ENCODE measurements at places on chromosomes 5 and 9.

GRCh38 chr5:172943283-172943841 is 15.9 kb upstream of the RPL26L1 start:
- peak; percentile 61 for DNase-seq

- no peak for DNase-seq
Observed at GRCh38 chr9:14398473-14398872, 84.5 kb upstream of the NFIB start.

DNA sequence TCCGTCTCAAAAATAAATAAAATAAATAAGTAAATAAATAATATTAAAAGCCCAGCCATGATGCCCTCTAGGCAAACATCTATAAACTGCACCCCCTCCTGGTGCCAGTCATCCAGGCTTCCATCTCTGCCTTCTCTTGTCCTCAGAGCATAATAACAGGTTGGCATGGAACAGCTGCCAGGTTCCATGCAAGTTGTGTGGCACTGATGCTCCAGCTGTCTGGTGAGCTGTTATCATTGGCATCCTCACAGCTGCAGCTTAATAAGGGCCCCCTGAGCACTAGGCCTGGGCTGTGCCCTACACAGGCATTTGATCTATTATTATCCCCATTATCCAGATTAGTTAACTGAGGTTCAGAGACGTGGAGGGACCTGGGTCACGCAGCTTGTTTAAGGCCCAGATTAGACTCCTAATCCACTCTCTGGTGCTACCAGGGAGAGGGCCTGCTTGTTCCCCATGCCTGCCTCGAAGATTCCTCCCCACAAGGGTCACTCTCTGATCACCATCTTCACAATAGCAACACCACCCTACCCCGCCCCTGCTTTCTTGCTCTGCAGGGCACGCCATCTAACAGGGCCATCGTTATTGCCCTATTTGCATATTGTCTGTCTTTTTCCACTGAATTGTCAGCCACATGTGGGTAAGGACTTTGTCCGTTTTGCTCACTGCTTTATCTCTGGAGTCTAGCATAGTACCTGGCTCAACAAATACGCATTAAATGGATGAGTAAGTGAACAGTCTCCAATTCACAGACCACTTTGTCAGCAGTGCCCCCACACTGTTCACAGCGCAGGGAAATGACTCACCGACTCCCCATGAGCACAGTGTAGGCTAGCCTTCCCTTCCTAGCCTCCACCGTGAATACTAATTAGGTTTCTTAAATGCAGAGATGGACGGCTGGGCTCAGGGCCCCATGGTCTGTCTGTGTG is 1.5 kb upstream of the DNM1 start:
- no peak for DNase-seq

- DNase-seq, result no peak
Observed at GRCh38 chr5:92051741-92052140, 668.6 kb upstream of the ARRDC3 start.

- DNase-seq, result no peak
Observed at GRCh38 chr9:74117731-74118130, 379.4 kb upstream of the RORB start.

- no peak for DNase-seq
Observed at GRCh38 chr5:17411436-17412402, 86.3 kb upstream of the TAF11L2 start.

- no peak for DNase-seq
Observed at GRCh38 chr9:137031904-137032640, at the start of gene FUT7. FUT7 (minus strand) TSS chr9:137032088; CDS start chr9:137031991, 97 bp downstream.

DNA sequence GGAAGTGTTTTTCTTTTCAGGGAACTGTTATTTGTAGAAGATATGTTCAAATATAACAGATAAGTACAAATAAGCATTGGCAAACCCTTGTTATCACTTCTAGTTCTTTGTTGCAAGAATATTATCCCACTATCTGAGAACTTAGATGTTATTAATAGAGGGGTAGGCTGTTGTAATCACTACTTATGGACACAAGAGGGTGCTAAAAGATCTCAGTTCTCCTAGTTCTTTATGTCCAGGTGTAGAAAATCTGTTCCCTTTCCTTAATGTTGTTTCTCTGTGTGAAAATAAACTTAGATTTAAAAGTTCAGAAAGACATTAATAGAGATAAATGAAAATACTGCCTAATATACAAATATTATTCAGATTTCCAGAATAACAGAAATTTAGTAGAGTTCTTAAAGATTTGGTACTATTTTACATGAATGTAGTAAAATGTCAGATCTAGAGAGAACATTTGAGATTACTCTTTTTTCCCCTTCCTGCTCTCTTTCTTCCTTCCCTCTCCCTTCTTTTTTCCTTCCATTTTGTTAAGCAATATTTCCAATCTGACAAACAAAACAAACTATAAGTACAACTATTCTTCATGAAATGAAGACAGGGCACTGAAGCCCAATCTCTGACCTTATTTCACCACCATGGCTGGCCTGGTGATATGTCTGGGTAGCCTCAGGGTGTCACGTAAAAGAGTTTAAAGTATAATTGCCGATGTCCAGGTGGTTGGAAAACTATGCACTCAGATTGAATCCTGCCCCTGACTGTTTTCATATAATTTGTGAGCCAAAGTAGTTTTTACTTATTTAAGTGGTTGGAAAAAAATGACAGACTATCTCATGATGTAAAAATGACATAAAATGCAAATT is 43.6 kb upstream of the C5orf46 start:
- DNase-seq, result peak; percentile 2

- no peak for DNase-seq
Observed at GRCh38 chr5:151680944-151681427, 5.7 kb downstream of the SPARC start.

DNA sequence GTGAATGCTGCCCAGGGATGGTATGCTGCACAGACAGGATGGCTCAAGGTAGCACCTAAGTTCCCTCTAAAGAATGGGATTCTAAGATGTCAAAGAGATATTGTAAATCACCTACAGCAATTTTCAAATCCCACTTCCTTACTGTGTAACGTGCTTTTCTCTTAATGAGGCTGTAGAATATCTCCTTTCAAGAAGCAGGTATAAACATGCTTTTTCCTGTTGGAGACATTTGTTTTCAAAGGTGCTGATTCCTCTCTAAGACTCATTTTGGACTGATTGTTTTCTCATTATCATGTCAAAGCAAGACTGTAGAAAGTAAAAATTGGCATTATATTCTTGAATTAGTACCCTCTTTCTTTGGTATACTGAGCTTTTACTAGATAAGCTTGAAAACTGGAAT is 412.6 kb upstream of the PAPPA start:
- DNase-seq, result no peak

- DNase-seq, result no peak
Observed at GRCh38 chr5:173689171-173689736, 72.8 kb upstream of the BOD1 start.

GRCh38 chr9:27787891-27788290 is 214.6 kb upstream of the C9orf72 start:
- DNase-seq, result no peak

- DNase-seq, result no peak
Observed at GRCh38 chr5:149749481-149750365, 19.6 kb downstream of the PPARGC1B start.

DNA sequence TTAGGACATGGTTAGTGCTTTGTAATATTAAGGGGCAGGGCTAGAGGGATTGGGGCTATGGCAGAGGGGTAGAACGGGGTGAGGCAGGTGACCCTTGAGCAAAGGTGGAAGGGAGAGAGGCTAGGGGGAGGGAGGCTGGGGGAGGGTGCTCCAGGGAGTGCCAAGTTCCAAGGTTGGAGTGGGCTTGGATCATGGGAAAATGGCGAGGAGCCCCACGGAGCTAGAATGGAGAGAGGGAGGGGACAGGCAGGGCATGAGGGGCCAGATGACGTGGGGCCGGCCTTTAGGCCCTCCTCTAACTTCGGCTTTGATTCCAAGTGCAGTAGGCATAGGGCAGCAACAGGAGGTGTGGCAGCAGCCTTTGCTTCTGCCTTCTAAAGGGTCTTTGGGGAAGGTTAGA is 171.8 kb upstream of the PANK3 start:
- DNase-seq, result no peak
